ENCODE measurements at places on chromosomes 2 and 18. TPM values are rescaled to one million over a fixed set of nuclear protein-coding genes. Genes with fewer than 3 reads are reported as not detected.

DNA sequence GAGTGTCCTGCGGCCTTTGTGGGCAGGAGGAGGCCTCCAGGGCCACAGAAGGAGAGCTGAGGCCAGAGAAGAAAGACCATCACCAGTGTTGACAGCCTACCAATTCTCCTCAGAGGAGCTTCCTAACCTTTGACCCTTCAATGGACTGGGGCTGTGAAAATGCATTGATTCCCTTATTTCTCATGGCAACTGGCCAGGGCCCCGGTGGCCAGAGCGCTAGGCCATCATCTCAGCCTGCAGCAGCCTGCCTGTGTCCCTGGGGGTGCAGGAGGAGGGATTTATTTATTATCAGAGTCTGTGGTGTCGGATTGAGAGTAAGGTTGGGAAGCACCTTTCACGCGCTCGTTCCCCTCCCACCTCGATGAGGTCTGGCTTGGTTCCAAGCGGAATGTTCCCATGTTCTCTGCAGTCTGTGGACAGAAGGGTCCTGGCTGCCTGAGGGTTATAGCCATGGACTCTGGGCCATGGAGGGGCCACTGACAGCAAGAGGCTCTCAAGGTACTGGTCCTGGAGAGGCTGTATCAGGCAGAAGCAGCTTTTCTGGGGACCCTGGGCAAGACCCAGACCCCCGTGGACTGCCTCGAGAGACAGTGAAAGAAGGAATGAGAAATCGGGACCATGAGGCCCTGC lies 53.8 kb downstream of the CYP27C1 start:
- DNase-seq = peak; percentile 42

DNA sequence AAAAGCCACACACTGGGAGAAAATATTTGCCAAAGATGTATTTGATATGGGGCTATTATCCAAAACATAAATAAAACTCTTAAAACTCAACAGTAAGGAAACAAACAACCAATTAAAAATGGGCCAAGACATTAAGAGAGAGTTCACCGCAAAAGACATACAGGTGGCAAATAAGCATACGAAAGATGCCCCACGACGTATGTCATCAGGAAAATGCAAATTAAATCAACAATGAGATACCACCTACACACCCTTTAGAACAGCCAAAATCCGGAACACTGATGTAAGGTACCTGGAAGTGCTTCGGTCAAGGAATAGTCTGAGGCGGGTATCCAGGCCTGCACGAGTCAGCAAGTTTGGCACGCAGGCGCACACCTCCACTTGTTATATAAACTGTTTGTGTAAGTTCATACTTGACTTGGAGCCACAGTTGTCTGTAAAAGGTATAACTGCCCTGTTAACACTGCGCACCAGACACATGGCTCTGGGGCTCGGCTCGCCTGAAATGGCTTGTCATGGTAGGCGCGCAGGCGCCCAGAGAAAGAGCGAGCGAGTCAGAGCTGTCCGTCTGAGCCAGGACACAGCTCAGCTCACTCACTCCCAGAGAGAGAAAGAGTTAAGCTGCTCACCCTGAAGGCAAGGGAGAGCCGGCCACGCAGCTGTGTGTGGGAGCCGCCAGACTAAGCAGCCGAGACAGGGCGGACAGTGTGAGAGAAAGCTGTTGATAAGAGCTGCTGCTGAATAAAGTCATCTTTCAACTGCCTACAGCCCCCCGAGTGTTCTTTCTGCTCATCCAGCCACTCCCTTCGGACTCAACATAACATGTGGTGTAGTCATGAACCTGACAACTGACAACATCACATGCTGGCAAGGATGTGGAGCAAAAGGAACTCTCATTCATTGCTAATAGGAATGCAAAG lies 87.3 kb downstream of the HNRNPLL start:
- peak; percentile 95 for DNase-seq

- DNase-seq = no peak
Measured at GRCh38 chr2:44937688-44938240, 3.7 kb upstream of the SIX3 start.

Gene RFTN2
- total RNA-seq = 8.3 TPM

All from cardiac muscle cell (in vitro differentiated cells and primary cell).